ENCODE measurements at places on chromosomes 7 and 10.

DNA sequence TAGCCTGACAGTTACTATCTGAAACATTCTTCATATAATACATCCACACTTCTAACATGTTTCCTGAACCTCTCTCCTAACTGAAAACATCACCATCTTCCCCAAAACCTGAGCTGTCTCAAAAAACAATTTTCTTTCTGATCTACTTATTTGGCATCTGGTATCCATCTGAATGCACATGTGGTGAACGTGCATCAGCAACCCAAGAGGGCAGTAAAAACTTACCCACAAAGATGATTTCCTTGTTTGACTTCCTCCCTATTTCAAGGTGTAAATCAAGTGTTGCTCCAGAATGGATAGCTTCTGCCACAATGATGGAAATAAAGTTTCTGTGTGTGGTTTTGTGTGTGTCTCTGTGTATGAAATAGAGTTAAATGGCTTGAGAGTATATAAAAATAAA is 500.4 kb downstream of the MAGI2 start:
- DNase-seq: no peak

GRCh38 chr7:97198596-97198995 is 81.1 kb downstream of the SDHAF3 start:
- DNase-seq: no peak

- no peak for DNase-seq
These were observed 5.9 kb downstream of the PIK3CG start for GRCh38 chr7:106870983-106871410.

DNA sequence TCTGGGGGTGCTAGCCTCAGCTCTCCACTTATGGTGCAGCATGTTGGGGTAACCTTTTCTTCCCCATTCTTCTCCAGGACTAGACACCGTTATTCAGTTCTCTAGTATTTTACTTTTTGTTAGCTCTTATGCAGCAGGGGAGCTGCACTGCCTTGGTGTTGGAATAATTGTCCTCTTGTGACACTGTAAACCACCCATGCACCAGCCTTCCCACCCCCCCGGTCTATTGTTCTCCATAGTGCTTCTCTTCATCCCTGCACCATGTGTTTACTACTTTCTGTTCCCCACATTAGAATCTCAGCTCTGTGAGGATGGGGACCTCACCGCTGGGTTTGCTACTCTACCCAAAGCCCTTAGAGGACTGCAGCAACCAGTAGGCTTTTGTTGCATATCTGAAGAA is 230.7 kb downstream of the RPS24 start:
- no peak for DNase-seq

- DNase-seq: no peak
These were observed 74.8 kb upstream of the NEBL start for GRCh38 chr10:20971901-20972300.

DNA sequence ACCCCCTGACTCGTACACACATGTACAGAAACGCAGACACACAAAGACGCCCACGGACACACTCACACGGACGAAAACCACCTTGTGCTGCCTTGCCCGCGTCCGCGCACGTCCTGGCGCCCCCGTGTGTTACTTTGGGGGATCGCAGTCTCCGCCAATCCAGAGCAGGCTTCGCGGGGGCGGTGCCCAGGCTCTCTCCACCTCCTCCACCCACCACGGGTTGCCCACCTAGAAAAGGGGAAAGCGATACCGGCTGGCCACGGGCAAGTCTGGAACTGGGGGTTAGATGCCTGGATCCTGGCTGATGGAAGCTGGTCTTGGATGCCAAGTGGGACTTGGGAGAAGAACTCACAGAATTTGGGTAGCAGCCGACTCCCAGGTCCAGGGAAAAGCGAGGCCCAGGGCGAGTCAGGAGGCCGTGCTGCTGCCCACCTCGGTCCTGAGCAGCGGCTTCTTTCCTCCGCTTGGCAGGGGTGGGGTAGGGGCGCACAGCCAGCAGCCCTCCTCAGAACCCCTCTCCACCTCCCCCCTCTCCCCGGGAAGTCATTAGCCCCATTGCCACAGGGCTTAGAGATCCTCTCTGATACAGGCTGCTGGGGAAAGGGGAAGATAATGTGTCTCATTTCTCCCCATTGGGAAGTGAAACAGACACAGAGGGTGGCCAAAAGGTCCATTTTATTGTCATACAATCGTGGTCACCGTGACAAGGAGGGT is 4.6 kb upstream of the VGF start:
- DNase-seq: peak; percentile 84

Measured in DMS53 (cell line).